ENCODE measurements at places on chromosomes 16 and 17.

GRCh38 chr17:60060474-60060873 is 18.2 kb downstream of the HEATR6 start:
- no peak for DNase-seq

DNA sequence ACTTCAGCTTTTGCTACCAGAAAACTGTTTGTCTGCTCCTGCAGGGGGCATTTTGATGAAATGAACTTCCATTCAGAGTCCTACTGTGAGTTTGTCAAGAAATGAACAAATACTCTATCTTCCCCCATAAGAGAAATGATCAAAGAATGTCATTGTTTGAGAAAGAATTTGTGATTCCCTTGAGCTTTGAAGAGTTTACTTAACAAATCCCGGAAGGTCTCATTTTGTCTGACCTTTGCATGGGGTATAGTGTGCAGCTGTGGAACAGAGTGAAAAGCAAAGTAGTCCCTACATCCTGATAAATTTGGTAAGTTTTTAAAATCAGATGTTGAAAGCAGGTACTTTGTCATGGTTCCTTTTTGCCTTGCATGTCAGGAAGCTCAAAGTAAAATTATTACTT is 178.0 kb downstream of the ABCC12 start:
- no peak for DNase-seq

GRCh38 chr16:88406096-88407041 is 23.6 kb downstream of the ZNF469 start:
- no peak for DNase-seq

GRCh38 chr17:57943645-57944044 is 11.6 kb downstream of the CUEDC1 start:
- DNase-seq = no peak

- DNase-seq = no peak
Observed at GRCh38 chr17:49616086-49616485, 40.4 kb downstream of the NXPH3 start.

GRCh38 chr17:34596920-34597319 is 17.5 kb downstream of the TMEM132E start:
- DNase-seq = no peak

DNA sequence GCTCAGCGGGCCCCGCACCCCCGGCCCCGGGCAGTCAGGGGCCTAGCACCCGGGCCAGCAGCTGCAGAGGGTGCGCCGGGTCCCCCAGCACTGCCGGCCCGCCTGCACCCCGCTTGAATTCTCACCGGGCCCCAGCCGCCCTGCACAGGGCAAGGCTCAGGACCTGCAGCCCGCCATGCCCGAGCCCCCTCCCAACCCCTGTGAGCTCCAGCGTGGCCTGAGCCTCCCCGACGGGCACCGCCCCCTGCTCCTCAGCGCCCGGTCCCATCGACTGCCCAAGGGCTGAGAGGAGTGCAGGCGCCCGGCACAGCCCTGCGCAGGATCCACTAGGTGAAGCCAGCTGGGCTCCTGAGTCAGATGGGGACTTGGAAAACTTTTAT is 1.7 kb upstream of the BRCA1 start:
- no peak for DNase-seq

DNA sequence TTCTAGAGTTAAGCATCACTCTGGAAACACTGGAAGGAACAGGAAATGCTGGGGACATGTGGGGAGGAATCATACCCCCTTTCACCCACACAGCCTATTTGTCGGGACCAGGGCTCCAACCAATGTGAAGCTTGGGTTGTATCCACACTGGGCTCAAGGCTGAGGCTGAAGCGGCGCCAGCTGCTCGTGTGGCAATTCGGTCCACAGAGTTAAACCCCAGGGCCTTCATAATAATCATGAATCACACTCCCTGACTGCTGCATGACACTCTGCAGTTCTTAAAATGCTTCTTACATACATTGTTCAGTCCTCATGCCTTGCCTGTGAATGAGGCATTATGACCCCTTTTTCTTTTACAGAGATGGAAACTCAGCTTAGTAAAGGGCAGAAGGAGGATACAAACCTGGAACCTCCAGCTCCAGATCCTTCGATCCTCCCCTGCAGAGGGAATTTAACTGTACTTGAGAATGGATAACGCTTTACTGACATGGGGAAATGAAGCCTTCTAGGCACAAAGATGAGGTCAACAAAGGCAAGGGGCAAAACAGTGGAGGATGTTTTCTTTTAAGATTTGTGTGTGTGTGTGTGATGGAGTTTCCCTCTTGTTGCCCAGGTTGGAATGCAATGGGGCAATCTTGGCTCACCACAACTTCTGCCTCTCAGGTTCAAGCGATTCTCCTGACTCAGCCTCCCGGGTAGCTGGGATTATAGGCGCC is 72.7 kb downstream of the SOX9 start:
- no peak for DNase-seq

DNA sequence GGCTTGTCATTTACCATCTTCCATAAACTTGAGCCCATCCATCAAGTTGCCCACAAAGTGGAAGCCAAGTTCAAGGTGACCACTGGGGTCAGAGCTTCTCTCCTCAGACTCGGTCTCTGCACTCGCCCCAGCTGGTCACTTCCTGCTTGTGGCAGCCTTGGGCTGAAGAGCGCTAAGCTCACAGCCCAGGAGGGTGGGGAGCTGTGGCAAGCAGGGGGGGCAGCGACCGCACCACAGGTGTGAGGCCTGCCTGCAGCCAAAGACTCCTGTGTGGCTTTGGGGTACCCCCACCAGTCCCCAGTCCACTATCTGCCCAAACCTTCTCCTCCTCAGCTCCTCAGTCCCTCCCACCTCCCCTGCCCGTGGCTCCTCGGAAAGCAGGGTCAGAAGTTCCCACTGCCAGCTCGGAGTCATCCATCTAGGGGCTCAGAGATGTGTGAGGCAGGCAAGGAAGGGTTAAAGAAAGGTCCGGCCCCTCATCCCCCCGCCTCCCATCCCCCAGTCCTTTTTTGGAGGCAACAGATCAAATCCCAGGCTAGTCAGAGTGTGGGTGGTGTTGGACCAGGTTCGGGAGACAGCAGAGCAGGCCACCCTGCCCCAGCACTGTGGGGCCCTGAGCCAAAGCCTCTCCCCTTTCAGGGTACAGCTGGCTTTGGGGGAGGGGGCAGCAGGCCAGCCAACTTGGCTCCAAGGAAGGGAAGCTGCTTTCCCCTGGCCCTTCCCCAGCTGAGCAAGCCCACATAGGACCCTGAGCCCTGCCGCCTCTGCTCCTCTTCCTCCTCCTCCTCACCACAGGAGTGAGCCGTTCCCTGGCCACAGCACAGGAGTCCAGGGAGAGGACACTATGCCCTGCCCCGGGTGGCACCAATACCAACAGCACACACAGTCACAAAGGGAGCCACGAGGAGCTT is 3.2 kb downstream of the CSF3 start:
- no peak for DNase-seq

DNA sequence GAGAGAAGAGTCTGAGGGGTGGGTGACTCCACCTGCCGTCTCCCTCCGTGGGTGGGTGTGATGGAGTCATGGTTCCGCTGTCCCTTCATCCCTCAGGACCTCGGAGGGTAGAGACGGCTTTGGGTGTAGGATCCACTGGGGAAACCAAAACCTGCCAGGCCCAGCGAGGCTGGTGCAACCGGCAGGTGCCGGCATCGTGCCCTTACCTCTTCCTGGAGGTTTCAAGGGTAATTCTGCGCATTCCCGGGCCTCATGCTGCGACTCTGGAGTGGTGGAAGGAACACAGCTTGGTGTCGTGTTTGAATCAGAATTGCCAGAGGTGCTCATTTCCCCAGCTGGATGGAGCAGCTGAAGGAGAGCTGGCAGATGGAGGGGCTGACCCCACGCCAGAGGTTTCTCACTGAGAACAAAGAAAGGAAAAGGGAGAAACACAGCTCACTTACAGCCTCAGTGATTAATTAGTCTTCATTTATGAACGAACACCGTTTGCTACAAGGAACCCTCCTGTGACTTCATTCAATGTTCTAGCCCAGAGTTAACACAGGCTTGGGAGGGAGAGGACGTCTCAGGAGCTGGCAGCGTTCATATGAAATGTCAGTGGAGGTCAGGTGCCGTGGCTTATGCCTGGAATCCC is 16.3 kb upstream of the ATP2A3 start:
- no peak for DNase-seq

GRCh38 chr16:1375741-1376410 is 24.1 kb downstream of the GNPTG start:
- no peak for DNase-seq

- no peak for DNase-seq
Observed at GRCh38 chr16:2813771-2814221, 3.2 kb upstream of the PRSS21 start.

DNA sequence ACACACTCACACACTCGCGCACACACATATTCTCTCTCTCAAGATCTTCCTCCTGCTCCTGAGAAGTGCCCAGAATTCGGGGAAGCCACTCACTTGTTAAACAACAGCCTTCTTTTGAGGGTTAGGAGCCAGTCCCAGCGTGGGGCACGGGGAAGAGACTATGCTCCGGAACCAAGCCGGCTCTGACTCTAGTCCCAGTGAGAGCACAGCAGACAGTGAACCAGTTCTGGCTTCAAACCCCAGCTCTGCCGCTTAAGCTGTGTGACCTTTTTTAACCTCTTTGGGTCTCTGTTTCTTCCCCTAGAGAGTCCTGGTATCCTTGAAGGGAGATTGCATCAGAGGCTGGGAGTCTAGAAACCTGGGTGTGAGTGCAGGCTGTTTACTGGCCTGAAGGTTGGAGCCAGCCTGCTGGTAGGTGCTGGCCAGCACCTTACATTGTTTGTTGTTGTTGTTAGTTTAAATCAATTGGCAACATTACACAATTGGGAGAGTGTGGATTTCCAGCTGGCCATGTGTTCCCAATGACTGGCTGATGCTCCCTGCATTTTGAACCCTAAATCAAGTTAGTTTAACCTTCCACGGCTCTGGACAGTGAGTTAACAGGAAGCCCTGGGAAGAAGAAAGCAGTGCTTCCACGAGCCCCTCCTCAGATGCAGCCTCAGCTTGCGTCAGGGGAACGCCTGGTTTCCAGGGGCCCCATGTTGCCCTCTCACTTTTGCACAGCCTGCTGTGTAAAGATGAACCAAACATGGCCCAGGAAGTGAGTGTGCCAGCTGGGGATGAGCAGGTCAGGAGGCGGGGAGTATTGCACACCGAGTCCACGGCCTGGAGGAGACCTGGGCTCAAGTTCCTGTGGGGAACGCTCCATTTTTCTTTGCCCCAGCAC is 71.5 kb downstream of the GAS7 start:
- DNase-seq = no peak

DNA sequence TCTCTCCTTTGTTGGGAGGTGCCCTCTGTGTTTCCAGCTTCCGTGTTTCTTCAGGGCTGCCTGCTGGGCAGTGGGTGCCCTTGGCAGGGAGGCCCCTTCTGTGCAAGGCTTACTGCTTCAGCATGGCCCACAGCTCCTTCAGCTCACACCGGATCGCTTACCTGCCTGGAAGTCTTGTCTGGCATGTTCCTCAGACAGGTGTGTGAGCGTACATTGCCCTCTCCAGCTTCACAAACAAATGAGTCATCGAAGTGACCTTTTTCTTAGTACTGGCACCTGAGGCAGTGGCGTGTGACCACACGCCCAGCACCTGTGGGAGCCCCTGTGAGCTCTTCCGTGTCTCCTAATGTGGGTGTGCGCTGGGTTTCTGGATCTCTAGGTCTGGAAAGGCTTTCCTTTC is 3.5 kb downstream of the RAB40C start:
- DNase-seq = no peak

DNA sequence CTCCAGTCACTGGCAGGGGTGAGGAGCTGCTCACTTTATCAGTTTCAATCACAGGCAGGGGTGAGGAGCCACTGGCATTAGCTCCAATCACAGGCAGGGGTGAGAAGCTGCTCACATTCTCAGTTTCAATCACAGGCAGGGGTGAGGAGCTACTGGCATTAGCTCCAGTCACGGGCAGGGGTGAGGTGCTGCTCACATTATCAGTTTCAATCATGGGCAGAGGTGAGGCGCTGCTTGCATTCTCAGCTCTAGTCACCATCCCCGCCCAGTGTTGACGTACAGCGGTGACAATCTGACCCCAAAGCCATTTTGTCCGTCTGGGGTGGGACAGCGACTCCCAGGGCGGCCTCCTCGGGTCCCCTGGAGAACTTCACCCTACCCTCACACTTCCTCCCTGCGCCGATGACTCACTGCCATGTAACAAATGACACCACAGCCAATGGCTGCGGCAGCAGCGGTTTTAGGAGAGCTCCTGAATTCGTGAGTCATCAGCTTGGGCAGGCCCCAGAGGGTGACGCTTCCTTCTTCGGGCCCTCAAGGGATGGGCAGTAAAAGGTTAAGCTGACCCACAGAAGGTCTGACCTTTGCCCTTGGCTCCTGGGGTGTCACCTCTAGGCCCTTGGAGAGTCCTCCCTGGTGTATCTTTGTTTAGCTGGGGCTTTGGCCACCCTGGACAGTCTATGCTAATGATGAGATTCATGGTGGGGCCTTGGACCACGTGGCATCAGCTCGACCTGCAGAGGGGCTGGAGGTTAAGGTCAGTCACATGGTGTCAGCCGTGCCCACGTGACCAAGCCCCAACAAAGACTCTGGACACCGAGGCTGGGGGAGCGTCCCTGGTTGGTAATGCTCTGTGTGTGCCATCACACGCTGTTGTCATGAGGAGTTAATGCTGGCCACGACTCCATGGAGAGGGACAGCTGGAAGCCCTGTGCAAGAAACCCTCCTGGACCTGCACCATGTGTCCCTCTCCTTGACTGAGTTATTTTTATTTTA is 171.7 kb downstream of the C16orf95 start:
- DNase-seq = no peak

DNA sequence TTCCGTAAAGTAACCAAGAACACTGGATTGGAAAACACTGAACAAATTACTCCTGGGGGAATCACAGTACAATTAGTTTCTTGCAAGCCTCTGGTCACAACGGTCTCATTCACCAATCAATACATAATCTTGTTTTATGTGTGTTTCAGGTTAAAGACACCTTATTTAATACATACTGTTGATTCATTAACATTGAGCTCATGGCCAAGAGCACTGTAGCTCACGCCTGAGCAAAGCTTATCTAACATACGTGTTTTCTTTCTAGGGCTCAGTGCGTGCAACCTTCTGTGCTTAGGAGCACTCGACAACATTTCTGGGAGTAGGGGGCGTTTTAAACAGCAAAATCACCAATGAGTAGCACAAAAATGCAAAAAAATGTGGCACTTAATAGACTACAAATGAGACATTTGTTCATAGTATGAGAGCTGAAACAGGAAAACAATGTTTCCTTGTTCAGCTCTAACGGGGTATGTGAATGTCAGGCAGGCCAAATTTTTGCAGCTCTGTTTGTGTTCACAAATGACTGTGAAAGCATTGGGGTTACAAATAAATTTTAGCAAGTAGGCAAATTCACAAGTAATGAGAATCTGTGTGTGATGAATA is 206.2 kb downstream of the CNTNAP4 start:
- DNase-seq = no peak

DNA sequence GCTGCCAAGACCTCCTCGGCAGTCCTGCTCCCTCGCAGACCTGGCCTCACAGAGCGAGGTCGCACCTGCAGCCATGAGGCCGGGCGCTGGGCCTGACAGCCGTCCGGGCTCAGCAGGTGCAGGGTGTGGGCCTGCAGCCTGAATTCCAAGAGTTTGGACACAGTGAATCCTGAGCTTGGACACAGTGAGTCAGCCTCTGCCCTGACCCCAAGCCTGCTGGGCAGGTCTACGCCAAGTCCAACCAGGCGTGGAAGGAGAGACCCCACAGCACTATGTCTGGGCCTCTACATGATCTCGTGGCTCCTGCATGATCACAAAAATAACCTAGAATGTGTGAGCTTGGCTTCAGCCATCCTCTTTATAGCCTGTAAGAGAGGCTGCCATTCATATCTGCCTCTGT is 121.0 kb downstream of the C16orf95 start:
- no peak for DNase-seq

GRCh38 chr16:83137894-83138293 is 511.1 kb downstream of the CDH13 start:
- no peak for DNase-seq

GRCh38 chr16:83470416-83470815 is 337.4 kb upstream of the HSBP1 start:
- DNase-seq = no peak

- no peak for DNase-seq
Observed at GRCh38 chr16:1427473-1428461, 3.1 kb upstream of the PERCC1 start.

Data from activated CD4-positive, alpha-beta T cell treated with anti-CD3 and anti-CD28 coated beads for 1 hour (primary cell).